ENCODE measurements at places on chromosomes 2 and 18. TPM values are rescaled to one million over a fixed set of nuclear protein-coding genes. Genes with fewer than 3 reads are reported as not detected.

Gene FZD7
- total RNA-seq = 13.5 TPM

Gene VAMP8
- 22.0 TPM for total RNA-seq

Gene GKN2
- total RNA-seq = not detected

Gene INHBB
- total RNA-seq = 0.19 TPM

Gene SAP130
- 4.1 TPM for total RNA-seq

Gene G6PC2
- total RNA-seq = not detected

Gene IL1F10
- not detected for total RNA-seq

Gene GULP1
- total RNA-seq = 49.0 TPM

Gene RTP5
- not detected for total RNA-seq

Gene SLC5A7
- not detected for total RNA-seq

Gene TTN
- total RNA-seq = 0.38 TPM

Gene RNF152
- total RNA-seq = 1.2 TPM

Gene WNT10A
- total RNA-seq = not detected

Gene TMEM178A
- 0.38 TPM for total RNA-seq

Gene FOXD4L1
- 0.19 TPM for total RNA-seq

Gene IL36G
- not detected for total RNA-seq

Gene NPPC
- 2.9 TPM for total RNA-seq

Gene CYP1B1
- 0.50 TPM for total RNA-seq

Gene TEKT4
- total RNA-seq = 0.08 TPM

Gene SULT1C3
- total RNA-seq = not detected

Gene DPY30
- 70.0 TPM for total RNA-seq

Gene CFAP210
- not detected for total RNA-seq

Gene STPG4
- 0.15 TPM for total RNA-seq

Gene CPO
- not detected for total RNA-seq

Gene HJURP
- 32.4 TPM for total RNA-seq

Gene VIT
- 0.50 TPM for total RNA-seq

Gene IL37
- total RNA-seq = 1.0 TPM

Gene TXNL1
- total RNA-seq = 36.0 TPM

Gene TPO
- not detected for total RNA-seq

Gene EML6
- total RNA-seq = 2.7 TPM

Gene SPHKAP
- not detected for total RNA-seq

Gene GAL3ST2
- not detected for total RNA-seq

Gene TCF4
- 12.8 TPM for total RNA-seq

Gene BIRC6
- 83.6 TPM for total RNA-seq

Gene NAPG
- 19.5 TPM for total RNA-seq

Gene CCDC68
- not detected for total RNA-seq

Gene DIS3L2
- 21.4 TPM for total RNA-seq

Gene SPATA3
- not detected for total RNA-seq

Gene TCF7L1
- total RNA-seq = not detected

Gene SP140
- 0.32 TPM for total RNA-seq

Gene ANKRD53
- total RNA-seq = 0.05 TPM

Gene GALNT3
- total RNA-seq = not detected

Gene MROH2A
- total RNA-seq = not detected

Gene BOK
- total RNA-seq = 8.0 TPM

Gene CAMKMT
- 2.5 TPM for total RNA-seq

Gene FHOD3
- total RNA-seq = 10.5 TPM

Data from A375 (cell line).